ENCODE measurements at places on chromosomes 13 and 19.

- DNase-seq = no peak
Measured at GRCh38 chr19:6340493-6341201, 7.2 kb upstream of the ACER1 start.

GRCh38 chr13:48564056-48564455 lies 31.2 kb upstream of the RCBTB2 start:
- DNase-seq = no peak

GRCh38 chr19:39155741-39156140 lies 30.2 kb downstream of the PAK4 start:
- DNase-seq = no peak

GRCh38 chr13:61144301-61144700 lies 271.3 kb downstream of the PCDH20 start:
- DNase-seq = no peak

- DNase-seq = peak; percentile 78
Measured at GRCh38 chr19:56315077-56315828, 614 bp upstream of the ZSCAN5A start.

GRCh38 chr19:45475537-45476291 lies 7.9 kb downstream of the FOSB start:
- no peak for DNase-seq

- DNase-seq = no peak
Measured at GRCh38 chr19:22332924-22333323, 46.7 kb downstream of the ZNF729 start.

GRCh38 chr19:10432736-10433130 lies 12.4 kb downstream of the PDE4A start:
- DNase-seq = no peak

- DNase-seq = no peak
Measured at GRCh38 chr13:49225223-49226042, 5.3 kb downstream of the MLNR start.

- DNase-seq = no peak
Measured at GRCh38 chr19:34662919-34663318, 14.0 kb downstream of the SCGB2B2 start.

DNA sequence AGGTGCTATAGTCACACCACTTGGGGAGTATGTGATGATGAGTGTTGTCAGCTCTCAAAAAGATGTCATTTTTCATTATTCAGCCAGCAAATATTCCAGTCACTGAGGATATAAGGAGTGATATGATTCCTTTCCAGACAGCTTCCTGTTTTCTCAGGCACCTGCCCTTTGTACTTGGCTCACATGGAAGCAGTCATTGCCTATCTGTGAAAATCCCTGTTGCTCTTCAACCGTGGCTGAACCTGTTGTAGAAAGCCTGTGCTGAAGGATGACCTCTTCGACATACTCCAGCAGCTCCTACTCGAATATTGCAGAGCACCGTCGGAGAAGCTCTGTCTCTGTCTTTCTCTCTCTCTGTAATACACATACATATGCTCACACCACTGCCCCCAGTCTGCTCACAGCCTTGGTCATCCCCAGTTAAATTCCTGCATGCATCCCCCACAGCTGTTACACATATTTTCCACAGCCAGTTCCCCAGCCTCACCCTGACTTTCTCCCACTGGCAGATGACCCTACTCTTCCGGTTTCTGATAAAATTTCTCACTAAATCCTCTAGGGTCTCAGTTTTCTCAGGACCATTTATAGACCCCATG lies 204.2 kb upstream of the ARGLU1 start:
- DNase-seq = no peak

- no peak for DNase-seq
Measured at GRCh38 chr13:49240017-49240416, 7.7 kb upstream of the CDADC1 start.

GRCh38 chr13:40343550-40344269 lies 322.7 kb downstream of the FOXO1 start:
- no peak for DNase-seq

DNA sequence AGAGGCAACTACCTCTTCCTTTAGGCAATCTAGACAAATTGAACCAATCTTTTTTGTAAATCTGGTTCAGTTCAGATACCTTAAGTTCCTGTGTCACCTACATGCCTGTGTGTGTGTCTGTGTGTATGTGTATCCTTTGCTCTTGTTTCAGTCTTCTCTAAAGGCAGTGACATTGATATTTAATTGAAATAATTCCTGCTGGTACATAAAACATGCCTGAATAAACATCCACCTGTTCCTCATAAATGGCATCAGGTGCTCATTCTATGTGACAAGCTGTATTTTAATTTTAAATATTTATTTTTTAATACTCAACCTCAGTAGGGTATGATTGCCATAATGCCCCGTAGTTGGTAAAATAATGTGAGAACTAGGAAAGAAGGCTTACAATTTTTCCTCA lies 1606.4 kb upstream of the PRR20A start:
- no peak for DNase-seq

- no peak for DNase-seq
Measured at GRCh38 chr13:37960427-37960826, 90.9 kb upstream of the TRPC4 start.

GRCh38 chr13:94595950-94596574 lies at the start of gene TGDS:
TSS of gene TGDS (minus strand) at chr13:94596152. CDS start at chr13:94596136, 16 bp downstream.
- DNase-seq = peak; percentile 76

GRCh38 chr13:29143847-29144246 lies 323.7 kb downstream of the MTUS2 start:
- DNase-seq = no peak

- DNase-seq = no peak
Measured at GRCh38 chr19:7676376-7676775, 514 bp upstream of the MCEMP1 start.

GRCh38 chr13:31982540-31982939 lies 49.0 kb upstream of the FRY start:
- DNase-seq = no peak

DNA sequence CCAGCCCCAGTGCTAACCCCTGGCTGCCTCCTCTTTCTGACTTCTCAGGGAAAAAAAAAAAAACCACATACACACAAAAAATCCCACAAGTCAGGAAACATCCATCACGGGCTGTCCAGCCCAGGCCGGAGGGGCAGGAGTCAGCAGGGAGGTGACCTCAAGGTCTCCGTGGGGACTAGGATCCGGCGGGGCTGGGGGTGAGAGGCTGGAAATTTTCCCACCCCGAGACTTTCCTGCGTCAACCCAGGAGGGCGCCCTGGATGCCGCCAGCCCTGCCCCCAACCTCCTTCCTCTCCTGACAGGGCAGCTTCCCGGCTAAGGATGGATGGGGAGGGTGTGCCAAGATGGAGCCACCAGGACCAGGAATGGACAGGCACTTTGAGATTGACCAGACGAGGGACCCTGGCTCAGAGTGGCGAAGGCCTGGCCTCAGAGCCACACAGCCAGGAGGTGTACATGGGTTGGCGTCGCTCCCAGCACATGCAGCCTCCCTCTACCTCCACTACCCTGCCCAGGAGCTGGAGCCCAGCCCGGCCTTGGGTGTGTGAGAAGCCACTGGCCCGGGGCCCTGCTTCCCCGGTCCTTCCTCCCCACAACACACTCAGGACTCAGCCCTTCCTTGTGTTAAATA lies 33.3 kb downstream of the BLOC1S3 start:
- DNase-seq = no peak

- DNase-seq = no peak
Measured at GRCh38 chr13:66803808-66804456, 426.2 kb downstream of the PCDH9 start.

DNA sequence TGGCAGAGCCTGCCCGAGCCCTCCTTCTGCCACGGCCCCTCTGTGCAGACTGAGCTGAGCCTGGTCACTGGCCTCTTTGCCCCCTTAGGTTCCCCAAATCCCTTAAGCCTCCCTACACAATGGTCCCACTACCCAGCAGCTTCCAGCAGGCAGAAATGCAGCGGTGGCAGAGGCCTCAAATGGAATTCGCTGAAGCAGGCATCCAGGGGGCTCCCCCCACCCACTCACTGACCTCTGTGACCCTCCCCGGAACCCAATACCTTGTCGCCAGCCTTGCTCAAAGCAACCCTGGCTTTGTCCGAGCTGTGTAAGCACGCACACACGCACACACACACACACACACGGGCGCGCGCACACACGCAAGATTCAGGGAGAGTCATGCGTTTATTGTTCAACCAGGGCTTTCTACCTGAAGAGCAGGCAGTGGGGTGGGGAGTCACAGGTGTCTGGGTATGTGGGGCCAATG lies at the start of gene LIM2:
TSS of gene LIM2 (minus strand) at position 51 of the 466 bp plus-strand sequence. CDS start 531 bp downstream, outside the sequence.
- DNase-seq = no peak

GRCh38 chr13:35549481-35549880 lies 73.0 kb upstream of the MAB21L1 start:
- DNase-seq = no peak

- DNase-seq = no peak
Measured at GRCh38 chr19:44580366-44580895, 32.9 kb upstream of the IGSF23 start.

GRCh38 chr13:114212158-114212495 lies 22.6 kb upstream of the CDC16 start:
- DNase-seq = no peak

DNA sequence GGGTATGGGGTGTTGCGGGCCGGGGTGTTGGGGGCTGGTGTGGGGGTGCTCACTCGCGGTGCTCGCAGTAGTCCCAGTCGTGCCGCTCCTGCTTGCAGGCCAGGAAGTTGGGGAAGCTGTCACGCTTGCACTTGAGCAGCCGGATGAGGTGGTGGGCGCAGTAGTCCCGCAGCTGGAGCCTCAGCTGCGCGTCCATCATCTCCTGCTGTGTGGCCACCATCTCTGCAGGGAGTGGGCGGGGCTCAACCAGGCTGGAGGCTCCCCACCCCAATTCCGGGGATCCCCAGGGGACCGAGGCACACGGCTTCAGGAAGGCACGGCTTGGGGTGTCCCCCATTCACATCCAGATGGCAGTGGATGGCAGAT lies 5.2 kb downstream of the NDUFB7 start:
- no peak for DNase-seq

- DNase-seq = no peak
Measured at GRCh38 chr13:73898276-73898675, 235.9 kb downstream of the KLF12 start.

- no peak for DNase-seq
Measured at GRCh38 chr13:79492918-79493594, 12.1 kb downstream of the NDFIP2 start.

DNA sequence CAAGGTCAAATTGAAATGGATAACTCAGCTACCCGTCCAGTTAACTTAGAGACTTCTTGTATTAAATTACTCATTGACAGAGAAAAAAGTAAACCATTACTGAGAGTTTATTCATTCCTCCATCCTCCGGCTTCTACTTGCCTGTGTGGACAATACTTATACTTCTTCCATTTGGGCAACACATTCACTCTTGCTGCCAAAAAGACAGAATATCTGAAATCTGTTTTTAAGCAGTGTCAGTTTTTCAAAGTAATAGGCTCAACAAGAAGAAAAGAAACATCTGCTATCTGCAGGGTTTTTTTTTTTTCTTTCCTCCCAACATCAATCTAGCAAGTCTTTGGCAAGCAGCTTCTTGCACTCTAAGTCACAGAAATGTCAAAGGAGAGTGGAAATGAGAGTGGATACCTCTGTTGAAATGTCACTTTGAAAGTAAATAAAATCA lies 1142.8 kb downstream of the PCDH9 start:
- no peak for DNase-seq

DNA sequence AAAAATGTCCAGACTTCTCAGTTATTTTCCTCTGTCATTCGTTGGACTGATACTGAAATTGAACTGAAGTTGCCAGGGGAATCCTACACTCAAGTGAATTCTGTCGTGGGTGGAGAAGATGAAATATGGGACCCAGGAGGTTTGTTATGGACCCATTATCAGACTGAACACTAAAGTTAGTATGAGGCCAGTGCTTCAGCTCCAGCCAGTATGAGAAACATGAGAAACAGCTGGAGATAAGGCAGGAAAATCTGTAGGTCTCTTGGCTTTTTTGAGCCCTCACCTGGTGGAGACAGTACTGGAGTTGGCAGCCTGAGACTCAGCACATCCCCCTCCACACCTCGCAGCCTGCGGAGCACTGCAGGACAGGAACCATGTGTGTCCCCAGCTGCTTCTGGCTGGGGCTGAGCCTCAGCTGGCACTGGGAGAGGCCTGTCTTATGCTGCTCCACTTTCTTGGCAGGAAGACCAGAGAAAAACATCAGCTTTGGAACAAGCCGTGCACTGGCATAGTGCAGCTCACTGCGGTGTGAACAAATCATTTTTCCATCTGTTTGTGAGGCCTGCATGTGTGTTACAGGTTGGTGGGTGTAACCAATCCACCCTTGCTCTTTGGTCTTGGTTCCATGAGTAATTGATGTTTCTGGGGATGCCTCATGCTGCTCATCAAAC lies 641.0 kb downstream of the FGF9 start:
- DNase-seq = no peak

- no peak for DNase-seq
Measured at GRCh38 chr19:16908759-16909158, 20.0 kb downstream of the F2RL3 start.

DNA sequence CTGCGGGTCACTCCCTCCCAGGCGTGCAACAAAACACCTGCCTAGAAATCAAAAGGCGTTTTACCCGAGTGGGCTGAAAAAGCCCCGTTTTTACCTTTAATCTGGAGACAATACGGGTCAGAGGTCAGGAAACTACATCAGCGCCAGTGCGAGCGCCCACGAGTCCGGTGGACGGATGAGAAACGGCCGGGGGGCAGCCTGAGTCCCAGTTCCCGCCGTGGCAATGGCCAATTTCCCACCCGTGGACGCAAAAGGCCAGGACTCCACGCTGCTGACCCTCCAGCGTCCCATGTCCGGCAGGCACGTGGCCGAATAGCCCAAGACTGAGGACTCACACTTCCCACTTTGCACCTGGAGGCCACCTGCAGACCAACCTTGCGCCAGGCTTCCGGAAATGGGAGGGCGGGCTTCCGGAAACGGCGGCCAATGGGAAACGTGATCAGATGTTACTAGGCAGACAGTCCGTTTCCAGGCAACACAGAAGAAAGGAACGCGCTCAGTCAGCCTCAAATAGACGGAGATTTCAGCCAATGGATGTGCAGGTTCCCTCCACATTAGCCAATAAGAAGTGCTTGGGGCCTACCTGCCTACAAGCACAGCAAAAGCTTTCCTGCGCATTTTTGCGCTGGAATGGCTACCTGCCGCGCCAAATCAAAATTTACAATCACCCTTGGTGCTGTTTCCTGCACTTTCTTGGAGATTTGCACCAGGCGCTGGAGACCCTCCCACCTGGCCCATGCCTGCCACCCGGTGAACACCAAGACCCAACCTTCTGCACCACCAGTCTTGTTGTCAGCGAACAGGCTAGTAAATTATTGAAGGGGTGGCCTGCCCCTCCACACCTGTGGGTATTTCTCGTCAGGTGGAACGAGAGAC lies 47.4 kb downstream of the ZFP14 start:
- peak; percentile 20 for DNase-seq
